ENCODE measurements at places on chromosomes 4 and X. TPM values are rescaled to one million over a fixed set of nuclear protein-coding genes. Genes with fewer than 3 reads are reported as not detected.

Gene ZMAT1
- not detected for polyA plus RNA-seq

Gene BGN
- polyA plus RNA-seq, result 0.03 TPM

- no peaks in the 10 kb centered on the region for H3K36me3 ChIP-seq
- no peak for DNase-seq
- no peak overlapping the region for H3K27ac ChIP-seq
- H3K4me1 ChIP-seq, result no peaks in the 10 kb centered on the region
- H3K27me3 ChIP-seq, result no peaks in the 10 kb centered on the region
- no peak overlapping the region for H3K4me3 ChIP-seq
These were observed 124.3 kb upstream of the MAMLD1 start for GRCh38 chrX:150238632-150239382.

DNA sequence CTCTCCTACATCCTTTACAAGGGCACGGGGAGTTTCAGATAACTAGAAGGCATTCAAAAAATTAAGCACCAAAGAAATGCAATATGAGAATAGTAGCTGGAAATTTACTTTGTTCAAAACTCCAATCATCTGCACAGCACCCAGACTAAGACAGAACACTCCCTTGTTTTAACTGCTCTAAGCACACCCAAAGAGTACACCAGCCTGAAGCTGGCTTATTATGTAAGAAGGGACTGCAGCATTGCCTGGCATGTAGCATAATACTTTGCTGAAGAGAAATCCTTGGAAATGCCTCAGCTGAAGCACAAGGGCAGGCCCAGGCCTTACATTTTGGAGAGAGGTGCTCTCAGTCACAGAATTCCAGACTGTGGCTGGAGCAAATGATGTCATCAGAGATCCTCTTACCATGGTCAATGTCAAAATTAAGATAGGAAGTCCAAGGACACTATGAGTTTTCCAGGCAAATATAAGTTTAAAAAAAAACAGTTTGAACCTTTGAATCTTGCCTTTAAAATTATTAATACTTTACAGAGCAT is 14.8 kb downstream of the ARHGEF6 start:
- no peaks in the 10 kb centered on the region for H3K27me3 ChIP-seq
- H3K36me3 ChIP-seq, result no peaks in the 10 kb centered on the region
- H3K4me1 ChIP-seq, result no peaks in the 10 kb centered on the region
- DNase-seq, result no peak
